ENCODE measurements at places on chromosomes 6 and 20.

DNA sequence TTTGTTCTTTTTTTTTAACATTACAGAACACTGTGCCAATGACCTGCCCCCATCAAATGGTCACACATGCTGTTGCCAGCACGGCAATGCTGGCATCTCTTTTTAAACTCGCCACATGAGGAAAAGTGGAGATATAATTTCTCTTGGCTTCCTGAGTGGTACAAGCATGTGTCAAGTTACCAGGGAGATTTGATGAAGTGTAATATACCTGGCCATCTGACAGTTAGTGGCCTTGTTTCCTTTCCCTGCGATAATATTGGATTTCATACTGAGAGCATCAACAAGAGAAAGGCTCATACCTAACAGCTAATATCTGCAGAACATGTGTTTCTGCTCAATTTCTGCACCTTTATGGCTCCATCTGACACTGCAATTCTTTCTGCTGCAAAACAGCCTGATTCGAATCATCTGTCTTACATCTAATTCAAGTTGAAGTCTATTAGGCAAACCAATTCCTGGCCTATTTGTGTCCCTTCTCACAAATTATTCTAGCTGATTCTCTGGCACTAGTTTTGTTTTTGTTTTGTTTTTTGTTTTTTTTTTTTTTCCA is 519.5 kb downstream of the PREX1 start:
- DNase-seq: no peak

DNA sequence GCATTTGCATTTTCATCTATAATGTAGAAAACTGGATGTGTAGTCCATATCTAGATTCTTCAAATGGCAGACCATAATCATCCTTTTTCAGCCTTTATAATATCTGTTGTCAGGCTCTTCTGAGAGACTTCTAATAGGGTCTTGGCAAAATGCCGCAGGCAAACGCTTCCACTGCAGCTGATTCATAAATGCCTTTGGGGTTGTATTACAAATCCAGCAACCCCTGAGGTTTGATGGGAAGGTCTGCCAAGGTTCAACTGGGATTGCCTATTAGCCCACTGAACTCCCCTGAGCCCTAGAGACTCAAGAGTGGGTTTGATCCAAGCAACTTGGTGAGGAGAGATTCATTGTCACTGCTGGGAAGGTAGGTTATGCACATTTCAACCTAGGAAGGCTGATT is 365.2 kb upstream of the POU3F2 start:
- no peak for DNase-seq

DNA sequence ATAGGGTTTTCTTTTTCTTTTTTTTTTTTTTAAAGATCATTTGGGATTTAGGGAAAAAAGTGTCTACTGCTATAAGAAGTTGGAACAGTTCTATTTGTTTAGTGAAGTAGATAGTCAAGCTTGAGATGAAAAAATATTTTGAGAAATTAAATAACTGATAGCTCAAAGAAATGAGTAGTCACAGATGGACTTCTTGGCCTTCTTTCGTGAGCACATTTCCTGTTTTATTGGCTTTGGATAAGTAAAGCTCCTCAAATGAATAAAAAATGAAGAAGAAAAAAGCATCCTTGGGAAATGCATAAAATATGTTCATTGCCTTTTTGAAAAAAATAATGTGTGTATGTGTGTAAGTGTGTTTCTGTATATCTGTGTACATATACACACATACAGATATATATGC is 515.9 kb downstream of the GRIK2 start:
- DNase-seq: no peak

- no peak for DNase-seq
These were observed 36.0 kb downstream of the TIAM2 start for GRCh38 chr6:155031091-155031490.

DNA sequence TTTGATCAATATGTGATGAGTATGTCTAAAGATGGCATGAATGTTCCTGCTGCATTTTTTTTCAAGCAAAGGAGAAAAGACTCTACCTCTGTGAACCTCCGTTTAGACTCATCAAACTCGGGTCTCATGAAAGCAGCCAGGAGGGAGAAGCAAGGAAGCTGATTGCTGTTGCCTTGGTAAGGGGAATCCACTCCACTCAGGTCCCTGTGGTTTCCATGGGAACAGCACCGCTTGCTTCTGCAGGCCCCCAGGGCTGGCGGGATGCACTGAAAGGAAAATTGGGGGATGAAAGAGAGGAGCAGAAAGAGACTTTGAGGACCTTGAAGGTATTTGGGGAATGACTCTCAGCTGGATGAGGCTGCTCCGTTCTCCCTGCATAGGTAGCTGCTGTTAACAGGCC is 249.6 kb upstream of the RIN2 start:
- DNase-seq: no peak
